ENCODE measurements at places on chromosomes 7 and 10.

- DNase-seq, result no peak
Observed at GRCh38 chr7:45701701-45702510, 127.7 kb downstream of the ADCY1 start.

- DNase-seq, result no peak
Observed at GRCh38 chr7:142299237-142299781, 41.5 kb upstream of the PRSS58 start.

- DNase-seq, result no peak
Observed at GRCh38 chr7:98534493-98534892, 82.6 kb upstream of the NPTX2 start.

DNA sequence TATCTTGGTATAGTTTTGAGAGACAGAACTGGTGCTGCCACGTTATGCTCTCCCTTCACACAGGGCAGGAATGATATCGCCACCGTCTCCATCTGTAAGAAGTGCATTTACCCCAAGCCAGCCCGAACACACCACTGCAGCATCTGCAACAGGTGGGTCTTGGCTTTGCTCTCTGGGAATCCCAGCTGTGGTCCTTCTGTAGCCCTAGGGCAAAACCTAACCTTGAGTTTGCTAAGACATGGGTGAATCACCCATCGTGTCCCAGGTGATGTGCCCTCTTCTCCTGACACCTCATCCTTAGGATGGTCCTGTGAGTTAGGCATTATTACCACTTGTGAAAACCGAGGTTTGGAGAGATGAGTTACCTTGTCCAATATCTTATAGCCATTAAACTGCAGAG, 6.4 kb downstream of the ZDHHC16 start:
- DNase-seq, result no peak

DNA sequence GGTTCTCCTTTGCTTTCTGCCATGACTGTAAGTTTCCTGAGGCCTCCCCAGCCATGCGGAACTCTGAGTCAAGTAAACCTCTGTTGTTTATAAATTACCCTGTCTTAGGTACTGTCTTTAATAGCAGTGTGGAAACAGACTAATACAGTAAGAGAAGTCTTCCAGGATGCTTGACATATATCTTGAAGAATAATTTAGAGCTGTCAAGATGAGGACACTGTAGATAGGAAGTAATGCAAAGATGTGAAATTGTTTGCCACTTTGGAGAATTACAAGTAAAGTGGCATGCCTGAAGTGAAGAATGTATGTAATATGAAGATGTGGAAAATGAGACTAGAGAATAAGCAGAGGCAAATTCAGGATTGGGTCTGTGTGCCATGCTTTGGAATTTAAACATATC, 2.9 kb upstream of the CADPS2 start:
- DNase-seq, result no peak

GRCh38 chr7:8564281-8564680, 130.9 kb downstream of the NXPH1 start:
- no peak for DNase-seq

DNA sequence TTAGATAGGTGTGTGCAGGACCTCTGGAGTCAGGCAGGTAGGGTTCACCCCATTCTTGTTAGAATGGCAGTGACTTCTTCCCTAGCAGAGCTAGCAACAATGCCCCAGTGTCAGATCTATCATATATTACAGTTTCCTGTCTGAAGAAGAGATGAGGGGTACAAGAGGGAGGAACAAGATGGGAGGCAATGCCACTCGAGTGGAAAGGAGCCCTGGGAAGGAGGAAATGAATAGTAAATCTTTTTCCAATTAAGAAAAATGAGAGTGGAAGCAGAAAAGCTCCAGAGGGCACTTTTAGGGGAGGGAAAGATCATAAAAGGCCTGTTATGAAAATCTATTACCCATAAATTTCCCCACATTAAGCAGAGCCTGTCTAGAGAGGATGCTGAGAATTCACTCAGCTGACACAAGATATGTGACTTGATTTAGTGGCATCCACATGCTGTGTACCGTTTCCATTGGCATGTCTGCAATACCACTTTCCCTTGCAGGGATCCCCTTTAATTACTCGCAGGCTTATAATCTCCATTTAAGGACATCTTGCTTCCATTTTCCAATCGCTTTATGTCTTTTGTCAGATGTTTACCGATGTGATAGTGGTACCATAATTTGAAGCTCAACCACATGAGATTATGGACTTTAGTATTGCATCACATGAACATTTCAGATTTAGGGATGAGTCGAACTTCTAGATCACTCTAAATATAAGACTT, 70.0 kb upstream of the AGBL3 start:
- no peak for DNase-seq

DNA sequence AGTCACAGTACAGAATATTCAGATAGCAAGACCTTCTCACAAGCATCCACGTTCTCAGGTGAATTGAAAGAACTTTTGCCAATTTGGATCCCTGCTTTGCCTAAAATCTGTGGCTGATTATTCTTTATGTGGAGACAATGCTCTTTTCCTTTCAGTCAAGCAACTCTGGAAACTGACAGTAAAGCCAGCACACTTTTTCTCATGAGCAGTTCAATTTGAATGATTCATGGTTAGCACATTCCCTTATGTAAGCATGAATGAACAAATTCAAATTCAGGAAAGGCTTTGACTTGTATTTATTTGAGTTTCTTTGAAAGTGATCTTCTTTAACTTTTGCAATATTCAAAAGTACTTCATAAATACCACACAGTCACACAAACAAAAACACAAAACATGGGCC, 57.6 kb downstream of the MEOX2 start:
- no peak for DNase-seq

DNA sequence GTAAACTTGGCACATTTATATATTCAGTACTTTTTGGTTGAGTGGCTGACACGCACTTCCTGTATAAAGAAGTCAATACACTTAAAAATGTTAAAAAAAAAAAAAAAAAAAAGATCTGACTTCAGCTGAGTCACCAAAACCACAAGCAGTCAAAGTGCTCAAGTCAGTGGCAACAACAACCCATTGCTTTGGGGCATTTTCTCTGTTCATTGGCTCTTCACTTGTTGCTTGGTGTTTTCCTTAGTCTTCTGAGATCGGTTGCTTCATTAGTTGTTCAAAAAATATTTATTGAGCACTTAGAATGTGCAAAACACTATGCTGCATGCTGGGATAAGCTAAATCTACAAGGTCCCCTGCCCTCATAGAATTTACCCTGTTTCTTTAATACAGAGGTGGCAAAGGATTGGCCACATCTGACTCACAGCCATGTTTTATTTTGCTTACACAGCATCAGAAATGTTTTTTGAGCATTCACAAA, 63.7 kb downstream of the ZNRF2 start:
- peak; percentile 75 for DNase-seq

- DNase-seq, result no peak
Observed at GRCh38 chr10:48468130-48468790, 136.6 kb downstream of the ARHGAP22 start.

DNA sequence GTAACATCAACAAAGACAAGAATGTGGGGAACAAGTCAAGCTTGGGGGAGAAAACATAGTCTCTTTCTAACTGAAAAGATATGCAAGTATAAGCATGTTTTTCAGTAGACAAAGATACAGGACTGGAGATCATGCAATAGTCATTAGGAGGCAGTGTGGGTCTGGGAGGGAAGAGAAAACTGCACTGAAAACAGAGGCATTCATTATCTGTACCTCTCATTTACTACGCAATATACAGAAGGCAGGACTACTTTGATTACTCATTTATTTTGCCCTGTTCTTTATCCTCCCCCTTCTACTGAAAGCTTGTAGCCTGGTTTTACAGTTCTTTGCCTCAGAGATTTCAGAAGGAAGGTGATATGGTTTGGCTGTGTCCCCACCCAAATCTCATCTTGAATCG, 341.2 kb downstream of the CRPPA start:
- DNase-seq, result no peak

DNA sequence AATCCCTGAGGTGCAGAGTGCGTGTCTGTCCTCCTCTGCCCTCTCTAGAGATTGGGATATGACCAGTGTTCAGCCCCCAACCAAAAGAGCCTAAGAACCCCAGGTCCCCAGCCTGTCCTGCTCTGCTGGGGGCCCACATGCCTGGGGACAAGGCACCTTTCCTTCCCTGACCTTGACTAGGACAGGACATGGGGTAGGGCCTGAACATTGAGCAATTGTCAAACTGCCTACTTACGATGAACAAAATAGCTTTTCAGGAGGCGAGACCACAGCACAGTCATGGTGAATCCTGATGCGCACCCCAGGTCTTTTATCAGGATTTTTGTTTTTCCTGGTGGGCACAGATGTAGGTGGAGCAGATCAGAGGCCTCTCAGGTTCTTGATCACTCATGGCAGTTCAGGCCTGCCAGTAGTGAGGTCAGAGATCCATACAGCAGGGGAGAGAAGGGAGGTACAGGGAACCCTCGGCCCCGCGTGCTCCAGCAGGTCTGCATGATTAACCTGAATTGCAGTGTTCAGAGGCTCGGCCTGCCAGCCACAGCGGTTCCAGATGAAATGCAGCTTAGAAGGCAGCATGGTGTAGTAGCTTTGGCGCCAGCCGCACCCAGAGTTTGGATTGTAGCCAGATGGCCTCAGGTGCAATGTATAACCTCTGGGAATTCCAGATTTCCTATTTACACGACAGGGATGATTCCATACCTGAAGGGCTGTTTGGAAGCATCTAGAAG, 191.3 kb downstream of the CUX1 start:
- no peak for DNase-seq

GRCh38 chr7:31690935-31691334, 3.9 kb downstream of the PPP1R17 start:
- no peak for DNase-seq

DNA sequence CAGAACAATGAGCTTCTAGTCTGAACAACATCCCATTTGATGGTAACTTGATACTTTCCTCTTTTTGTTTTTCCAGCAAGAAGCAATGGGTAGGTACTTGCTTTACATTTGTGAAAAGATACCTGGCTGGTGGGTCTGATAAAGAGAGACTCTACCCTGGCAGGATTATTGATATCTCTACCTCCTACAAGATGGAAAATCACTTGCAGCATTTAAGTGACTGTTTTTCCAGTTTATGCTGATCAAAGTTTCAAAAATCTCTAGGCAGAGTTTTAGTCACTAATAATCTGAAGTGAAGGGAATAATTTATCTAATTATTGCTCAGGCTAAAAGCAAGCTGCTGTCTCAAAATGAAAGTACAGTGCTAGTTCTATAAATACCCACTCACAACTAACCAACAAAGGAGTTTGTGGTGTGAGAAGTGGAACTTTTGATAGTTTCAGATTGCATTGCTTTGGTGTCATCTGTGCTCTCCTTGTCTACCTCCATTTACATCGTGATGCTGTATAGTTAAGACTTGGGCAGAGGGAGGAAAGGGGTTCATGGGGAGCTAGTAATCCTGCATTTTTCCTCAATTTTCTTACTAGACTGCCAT, 86.0 kb upstream of the ANKRD1 start:
- DNase-seq, result no peak

DNA sequence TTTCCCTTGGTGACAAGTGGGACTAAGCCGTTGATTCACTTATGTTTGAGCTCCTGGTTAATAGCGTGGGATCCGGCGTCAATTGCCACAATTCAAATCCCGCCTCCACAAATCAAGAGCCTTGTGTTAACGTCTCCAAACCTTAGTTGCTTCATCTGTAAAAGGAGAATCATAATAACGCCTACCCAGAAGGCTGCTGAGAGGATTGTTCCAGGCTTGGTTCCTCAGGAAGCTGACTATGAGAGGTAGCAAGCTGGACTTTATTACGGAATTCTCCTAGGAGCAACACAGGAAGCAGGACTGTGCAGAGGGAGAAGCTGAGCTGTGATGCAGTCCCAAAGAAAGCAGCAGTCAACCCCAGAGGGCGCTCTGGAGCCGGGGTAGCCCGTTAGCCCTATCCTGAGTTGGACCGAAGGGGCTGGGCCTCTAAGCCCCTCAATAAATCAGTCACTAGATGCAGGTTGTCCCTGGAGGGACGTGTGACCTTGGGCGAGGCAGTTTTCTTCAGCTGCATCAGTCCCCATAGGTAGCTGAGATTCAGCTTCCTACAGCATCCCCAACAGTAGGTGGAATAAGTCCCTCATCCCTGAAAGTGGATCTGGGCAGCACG, 6.9 kb upstream of the BAG3 start:
- no peak for DNase-seq

DNA sequence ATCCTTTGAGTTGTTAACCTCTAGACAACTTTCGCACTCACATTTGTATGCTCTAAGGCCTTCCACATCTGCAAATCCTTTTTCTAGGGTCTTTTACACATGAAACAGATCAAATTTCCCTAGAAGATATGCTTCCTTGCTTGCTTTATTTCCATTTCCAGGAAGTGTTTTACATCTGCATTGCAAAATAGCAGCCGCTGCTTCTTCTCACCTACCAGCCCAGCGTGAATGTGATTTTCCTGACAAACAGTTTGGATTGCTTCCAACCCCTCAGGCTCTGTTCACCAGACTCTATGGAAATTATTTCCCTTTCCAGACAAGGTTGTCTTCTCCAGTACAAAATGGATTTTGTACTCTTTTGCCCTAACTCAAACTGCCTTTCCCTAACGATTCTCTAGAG, 50.9 kb upstream of the PAPSS2 start:
- DNase-seq, result no peak

DNA sequence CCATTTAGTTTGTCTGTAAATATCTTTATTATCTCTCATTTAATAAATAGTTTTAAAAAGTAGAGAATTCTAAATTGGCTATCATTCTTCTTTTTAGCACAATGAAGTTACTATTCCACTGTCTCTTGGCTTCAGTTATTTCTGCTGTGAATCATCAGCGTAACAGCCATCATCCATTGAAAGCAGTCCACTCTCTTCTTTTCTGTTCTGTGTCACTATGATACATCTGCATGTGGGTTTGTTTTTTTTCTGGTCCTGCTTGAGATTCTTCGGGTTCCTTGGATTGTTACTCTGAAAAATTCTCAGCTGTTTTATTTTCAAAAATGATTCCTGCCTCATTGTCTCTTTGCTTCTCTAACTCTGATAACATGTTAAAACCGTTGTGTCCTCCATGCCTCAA, 52.5 kb downstream of the CSGALNACT2 start:
- peak; percentile 68 for DNase-seq

GRCh38 chr7:17521437-17521836, 223.0 kb downstream of the AHR start:
- peak; percentile 33 for DNase-seq

GRCh38 chr10:111146025-111146640, 69.3 kb downstream of the ADRA2A start:
- no peak for DNase-seq

- DNase-seq, result no peak
Observed at GRCh38 chr7:112150823-112151641, 55.2 kb downstream of the DOCK4 start.

DNA sequence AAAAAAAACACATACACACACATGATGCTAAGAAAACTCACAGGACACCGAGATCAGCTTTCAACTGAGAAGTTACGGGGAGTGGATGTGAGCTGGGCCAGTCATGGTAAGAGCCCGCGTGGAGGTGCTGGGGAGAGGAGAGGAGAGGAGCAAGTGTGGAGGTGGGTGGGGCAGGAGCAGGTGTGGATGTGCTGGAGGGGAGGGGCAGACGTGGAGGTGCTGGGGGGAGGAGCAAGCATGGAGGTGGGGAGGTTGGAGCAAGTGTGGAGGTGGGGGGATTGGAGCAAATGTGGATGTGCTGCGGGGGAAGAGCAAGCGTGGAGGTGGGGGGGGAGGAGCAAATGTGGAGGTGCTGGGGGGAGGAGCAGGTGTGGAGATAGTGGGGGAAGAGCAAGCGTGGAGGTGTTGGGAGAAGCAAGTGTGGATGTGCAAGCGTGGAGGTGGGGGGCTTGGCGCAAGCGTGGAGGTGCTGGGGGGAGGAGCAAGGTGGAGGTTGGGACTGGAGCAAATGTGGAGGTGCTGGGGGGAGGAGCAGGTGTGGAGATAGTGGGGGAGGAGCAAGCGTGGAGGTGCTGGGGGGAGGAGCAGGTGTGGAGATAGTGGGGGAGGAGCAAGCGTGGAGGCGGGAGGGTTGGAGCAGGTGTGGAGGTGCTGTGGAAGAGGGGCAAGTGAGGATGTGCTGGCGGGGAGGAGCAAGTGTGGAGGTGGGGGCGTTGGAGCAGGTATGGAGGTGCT, 24.5 kb upstream of the NCAPG2 start:
- no peak for DNase-seq

All from AG20443 (cell line).